NCI-H1048 (cell line): ENCODE measurements at places on chromosomes 13 and 19.

DNA sequence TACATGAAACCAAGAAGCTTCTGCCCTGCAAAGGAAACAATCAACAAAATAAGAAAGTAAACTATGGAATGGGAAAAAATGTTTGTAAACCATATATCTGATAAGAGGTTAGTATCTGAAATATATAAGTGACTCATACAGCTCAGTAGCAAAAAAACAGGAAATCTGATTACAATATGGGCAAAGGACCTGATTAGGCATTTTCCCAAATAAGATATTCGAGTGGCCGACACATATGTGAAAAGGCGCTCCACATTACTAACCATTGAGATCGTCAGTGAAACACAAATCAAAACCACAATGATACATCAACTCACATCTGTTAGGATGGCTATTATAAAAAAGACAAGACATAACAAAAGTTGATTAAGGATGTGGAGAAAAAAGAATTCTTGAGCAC, 2818.6 kb upstream of the PCDH20 start:
- no peak for DNase-seq

DNA sequence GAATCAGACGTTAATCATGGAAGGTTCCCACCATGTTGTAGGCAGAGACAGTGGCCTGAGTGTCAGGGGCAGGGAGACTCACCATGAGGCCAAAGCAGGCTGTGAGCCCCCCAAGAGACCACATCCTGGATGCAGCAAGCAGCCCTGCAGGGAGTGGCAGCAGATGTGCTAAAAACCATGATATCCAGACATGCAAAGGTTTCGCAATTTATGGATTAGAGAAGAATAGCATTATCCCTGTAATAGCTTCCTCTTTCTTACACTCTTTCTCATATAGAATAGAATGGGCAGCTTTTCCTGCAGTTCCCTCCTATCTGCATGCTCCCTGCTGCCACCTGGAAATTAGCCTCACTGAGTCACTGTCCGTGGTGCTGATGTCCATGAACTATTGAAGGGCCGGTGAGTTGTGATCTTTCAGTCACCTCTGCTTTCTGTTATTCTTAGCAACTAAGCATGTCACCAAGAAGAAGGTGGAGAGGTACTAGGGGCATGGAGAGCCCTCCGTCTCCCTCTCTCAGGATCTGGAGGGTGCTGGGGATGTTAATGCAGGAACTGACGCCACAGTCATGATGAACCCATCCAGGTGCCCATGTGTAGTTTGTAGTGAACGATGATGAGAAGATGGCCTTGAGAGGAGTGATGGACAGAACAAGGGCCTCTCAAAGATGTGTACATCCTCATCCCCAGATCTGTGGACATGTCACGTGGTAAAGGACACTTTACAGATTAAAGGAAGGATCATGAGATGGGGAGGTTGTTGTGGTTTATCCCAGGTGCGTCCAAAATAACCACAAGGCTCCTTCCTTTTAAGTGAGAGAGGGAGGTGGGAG, 9.9 kb downstream of the CEACAM4 start:
- no peak for DNase-seq

DNA sequence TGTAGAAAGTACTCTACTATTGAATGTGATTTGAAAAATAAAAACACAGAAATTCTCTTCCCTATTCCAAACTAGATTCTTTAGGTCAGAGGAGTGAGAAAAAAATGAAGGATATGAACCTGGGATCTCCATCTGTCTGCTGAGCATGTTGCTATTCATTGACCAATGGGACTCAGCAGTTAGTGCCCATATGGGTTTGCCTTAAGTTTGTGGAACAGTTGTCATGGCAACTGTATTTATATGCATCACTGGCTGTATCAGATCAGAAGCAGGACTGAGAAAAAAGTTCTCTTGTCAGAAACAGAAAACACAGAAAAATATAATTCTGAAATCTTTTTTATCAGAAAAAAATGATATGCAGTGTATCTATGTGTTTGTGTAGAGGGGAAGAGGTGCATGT, 73.3 kb upstream of the ATXN8OS start:
- no peak for DNase-seq

- no peak for DNase-seq
Measured at GRCh38 chr19:18294467-18294864, 13.0 kb upstream of the JUND start.

- no peak for DNase-seq
Measured at GRCh38 chr19:11848200-11848593, 329 bp upstream of the ZNF439 start.

DNA sequence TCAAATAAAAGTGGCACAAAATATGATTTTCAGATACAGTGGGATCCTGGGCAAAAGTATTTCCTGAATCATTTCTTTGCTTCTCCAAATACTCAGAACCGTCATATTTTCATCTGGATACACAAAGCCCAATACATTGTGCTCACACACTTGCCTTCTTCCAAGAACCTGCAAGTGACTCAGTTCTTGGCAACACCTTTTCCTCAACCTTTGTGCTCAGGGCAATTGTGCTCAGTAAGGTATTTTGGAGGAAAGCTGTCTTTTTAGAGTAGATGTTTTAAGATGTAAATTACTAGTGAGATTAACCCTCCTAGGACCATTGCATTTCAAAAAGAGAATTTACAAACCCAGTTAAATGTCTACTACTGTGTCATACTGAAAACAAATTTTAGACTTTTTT, 233.5 kb downstream of the EFNB2 start:
- no peak for DNase-seq

DNA sequence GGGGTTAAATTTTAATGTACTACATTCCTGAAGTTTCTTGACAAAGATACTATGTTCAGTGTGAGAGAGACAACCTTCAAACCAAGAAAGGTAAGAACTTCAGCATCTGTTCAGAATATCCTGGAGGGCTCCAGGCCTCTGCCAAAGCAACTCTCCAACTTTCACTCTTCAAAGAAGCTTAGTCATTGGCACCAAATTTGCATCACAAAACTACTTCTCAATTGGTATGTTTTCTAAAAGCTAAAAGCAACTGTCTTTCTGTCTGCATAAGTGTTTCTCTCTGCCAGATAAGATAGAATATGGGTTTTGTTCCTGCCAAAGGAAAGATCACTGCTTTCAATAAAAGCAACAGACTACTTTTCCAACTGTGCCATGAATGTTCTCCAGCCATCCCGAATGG, 187.4 kb downstream of the SUCLA2 start:
- DNase-seq: no peak

DNA sequence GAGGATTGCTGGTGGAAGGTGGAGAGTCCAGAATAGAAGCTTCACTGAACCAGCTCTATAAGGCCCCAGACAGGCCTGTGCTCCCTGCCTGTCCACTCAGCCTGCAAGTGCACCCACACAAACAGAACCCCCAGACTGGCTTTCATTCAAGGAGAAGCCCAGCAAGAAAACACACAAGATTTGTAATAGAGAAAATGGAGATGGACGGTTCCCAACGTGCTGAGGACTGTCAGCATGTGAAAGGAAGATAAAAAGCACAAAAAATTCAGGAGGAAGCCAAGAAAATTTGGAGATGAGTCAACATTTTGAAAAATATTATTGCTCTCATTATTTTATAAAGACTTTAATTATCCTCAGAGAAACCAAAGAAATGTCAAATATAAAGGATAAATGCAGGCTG, 218.2 kb upstream of the SLC10A2 start:
- no peak for DNase-seq

GRCh38 chr13:20360041-20360491, 127.9 kb upstream of the GJB6 start:
- no peak for DNase-seq

DNA sequence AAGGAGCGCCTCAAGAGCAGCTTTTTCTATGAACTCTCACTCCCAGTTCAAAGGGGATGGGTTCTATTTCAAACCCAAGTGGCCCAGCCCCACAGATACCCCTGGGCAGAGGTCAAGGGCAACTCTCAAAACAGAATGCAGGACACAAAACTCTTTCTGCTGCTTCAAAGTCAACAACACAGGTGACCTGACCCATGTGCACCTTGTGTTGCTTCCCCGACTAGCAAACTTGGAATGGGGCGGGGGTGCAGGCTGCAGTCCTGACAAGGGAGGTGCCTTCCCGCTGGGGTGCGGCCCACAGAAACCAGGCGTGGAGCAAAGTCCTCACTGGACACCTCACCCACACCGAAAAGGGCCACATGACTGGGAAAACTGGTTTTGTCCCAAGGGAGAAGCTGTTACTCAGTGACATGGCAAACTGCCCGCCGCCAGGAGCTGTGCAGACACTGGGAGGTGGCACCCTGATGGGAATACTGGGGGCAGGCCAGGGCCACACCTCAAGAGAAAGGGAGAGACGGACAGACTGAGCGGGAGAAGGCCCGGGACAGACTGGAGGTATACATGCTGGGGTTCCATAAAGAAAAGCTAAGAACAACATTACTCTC, 17.4 kb downstream of the ZC3H4 start:
- no peak for DNase-seq

DNA sequence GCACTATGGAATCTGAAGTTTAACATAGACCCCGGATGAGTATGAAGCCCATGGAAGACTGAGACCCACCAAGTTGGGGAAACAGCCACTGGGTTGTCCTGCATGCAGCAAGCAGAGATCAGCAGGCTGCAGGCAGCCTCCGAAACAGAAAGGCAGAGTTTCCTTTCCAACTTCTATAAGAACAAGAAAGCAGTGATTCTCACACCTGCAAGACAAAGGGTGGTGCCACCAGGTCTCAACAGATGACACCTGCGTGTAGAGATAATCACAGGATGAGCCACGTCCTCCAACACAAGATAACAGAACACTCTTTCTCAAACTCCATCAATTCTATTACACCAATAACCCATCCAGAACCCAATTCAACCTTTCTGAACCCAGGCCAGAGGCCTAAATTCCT, 457.9 kb downstream of the FOXO1 start:
- DNase-seq: no peak

DNA sequence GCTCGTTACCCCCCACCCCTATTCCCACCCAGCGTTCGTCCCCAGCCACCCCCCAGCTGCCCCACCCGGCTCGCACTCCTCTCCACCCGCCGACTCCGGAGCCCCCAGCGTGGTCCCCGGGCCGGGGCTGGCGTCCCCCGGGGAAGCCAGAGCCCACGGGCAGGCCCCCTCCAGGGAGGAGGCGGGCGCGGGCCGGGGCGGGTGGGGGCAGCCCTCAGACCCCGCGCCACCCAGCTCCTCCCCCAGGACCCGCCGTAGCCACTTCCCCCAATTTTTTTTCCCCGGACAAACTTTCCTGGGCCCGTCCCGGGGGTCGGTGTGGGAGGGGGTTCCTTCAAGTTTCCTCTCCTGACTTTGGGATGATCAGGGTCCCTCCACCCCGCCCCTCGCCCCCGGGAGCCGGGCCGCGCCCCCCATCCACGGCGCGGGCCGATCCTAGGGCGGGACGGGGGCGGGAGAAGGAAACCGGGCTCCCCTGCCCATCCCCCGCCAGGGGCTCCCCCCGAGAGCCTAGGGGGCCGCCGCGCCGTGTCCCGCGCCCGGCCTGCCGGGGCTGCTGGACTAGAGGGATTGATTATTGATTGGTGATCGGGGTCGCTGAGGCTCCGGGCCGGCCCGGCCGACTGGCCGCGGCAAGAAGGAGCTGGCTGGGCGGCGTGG, 927 bp upstream of the TSHZ3 start:
- no peak for DNase-seq

DNA sequence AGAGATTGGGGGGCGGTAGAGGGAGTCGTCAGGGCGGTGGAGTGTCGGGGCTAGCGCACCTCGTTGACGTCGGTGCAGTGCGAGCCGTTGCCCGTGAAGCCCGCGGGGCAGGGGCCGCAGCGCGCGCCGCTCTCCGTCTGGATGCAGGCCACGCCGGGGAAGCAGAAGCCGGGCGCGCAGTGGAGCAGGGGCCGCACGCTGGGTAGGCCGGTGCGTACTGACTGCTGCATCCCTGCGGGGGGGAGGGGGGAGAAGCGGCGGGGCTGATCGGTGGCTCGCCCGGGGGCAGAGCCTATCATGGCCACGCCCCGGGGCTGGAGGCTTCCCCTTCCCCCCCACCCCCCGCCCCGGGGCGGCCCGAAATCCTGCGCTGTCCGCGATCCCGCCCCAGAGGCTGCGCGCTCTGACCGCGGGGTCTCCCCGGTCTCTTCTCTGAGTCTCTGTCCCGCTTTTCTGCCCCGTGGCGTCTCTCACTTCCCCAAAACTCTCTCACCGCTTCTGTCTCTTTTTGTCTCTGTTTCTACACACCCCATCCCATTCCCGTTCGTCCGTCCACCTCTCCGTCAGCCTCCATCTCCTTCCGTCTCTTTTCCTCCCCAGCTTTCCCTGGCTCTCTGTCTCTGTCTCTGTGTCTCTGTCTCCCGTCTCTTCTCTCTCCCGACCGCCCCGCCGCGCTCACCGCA, 1.1 kb downstream of the COMP start:
- DNase-seq: no peak

- DNase-seq: no peak
Measured at GRCh38 chr13:97502181-97502580, 68.2 kb downstream of the RAP2A start.

DNA sequence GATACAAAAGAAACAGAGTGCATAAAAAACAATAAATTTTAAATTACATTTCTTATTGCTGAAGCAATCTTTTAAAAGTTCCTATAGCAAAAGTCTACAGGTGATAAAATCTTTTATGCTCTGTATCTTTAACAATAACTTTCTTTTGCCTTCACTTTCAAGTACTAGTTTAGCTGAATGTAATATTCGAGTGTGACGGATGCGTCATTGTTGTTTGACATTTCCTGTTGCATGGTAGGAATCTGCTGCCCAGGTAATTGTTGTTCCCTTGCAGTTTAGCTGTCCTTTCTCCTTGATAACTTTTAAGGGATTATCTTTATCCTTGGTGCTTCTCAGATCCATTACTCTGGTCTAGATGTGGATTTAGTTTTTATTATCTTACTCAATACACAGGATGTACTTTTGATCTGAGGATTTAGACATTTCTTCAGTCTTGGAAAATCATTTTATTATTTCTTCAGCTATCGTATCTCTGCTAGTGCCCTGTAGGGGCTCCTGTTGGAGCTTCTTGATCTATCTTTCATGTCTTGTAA, 2.1 kb upstream of the CPB2 start:
- no peak for DNase-seq
